NAMALWA (cell line): ENCODE measurements at places on chromosomes 11 and 22.

DNA sequence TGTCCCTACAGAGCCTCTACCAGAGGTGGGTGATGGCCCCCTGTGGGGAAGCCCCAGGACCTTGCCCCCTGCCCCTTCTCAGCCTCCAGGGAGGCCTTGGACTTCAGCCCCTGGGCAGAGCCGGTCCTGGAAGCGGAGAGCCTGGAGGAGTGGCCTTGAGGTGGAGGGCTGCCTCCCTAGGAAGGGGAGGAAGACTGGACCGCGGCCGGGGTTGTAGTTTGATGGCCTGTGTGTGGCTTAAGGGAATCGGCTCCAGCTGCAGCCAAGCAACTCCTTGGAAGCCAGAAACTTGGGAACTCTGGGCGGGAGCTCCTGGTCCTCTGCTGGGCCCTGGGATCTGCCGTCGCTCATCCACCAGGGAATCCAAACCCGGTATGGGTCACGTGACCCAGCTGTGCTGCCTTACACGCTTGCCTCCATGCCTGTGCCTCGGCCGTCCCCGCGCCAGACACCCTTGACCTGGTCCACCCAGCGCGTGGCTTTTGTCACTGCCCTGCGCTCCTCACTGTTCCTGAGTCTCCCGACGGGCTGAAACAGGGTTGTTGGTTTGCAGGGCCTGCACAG is 23.5 kb upstream of the ARHGAP8 start:
- no peak for DNase-seq

- DNase-seq = peak; percentile 67
Measured at GRCh38 chr22:38316364-38317121, 690 bp downstream of the CSNK1E start.

DNA sequence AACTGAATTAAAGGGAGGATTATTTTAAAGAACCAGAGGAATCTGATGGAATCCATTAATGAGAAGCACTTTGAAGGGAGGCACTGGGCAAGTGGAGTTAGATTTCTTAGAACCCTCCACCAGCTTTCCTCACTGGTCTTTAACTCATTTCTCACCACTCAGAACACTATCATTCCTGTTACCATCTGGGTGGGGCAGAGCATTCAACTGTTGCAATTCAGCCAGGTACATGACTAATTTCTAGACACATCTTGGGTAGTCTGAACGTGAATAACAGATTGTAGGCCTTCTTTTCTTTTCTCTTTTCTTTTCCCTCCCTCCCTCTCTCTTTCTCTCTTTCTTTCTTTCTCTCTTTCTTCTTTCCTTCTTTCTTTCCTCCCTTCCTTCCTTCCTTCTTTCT is 15.5 kb upstream of the MMP1 start:
- DNase-seq = no peak

DNA sequence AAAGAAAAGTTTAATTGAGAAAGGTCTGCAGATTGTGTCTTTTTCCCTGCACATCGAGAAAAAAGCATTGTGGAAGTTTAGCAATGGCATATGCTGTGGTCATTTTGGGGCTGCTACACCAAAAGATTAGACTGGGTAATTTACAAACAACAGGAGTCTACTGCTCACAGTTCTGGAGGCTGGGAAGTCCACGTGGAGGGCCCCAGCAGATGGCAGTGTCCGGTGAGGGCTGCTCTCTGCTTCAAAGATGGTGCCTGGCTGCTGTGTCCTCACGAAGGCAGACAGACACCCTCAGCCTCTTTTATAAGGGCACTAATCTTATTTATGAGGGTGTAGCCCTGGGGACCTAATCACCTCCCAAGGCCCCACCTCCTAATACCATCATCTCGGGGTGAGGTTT is 21.1 kb downstream of the PHF21B start:
- no peak for DNase-seq

GRCh38 chr11:3197044-3197695 is 21.4 kb downstream of the MRGPRG start:
- DNase-seq = no peak

DNA sequence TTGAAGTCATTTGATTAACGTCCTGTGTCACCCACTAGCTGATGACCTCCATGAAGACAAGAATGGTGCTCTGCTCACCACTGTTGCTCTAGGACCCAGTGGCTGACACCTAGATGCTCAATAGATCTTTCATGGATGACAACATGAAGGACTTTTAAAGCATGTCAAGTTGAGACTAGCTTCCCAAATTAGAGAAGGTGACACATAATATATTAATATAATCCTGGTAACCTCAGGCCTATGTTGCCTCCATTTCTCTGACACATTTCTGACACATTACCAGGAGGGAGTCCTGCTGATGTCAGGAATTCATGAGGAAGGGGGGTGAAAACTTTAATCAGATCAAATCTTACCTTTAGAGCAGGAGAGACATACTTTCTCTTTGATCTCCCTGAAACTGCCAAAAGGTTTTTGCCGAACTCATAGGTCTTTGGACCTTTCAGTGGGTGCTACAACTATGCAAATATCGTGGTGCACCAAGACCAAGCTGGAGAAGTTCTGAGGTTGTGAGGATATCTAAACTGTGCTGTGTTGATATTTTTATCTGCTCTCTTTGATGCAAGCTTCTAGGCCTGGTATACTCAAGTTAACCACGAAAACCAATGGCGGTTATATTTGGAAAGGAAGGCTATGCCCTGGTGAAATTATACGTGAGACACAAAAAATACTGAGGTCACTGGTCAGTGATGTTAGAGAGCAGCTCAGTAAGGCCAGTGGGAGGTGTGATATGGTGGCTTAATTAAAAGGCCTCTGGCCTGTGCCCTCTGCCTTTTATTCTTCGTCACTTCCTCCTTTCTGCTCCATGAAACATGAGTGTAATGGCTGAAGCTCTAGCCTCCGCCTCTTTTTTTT is 13.2 kb upstream of the AMPD3 start:
- DNase-seq = peak; percentile 67

DNA sequence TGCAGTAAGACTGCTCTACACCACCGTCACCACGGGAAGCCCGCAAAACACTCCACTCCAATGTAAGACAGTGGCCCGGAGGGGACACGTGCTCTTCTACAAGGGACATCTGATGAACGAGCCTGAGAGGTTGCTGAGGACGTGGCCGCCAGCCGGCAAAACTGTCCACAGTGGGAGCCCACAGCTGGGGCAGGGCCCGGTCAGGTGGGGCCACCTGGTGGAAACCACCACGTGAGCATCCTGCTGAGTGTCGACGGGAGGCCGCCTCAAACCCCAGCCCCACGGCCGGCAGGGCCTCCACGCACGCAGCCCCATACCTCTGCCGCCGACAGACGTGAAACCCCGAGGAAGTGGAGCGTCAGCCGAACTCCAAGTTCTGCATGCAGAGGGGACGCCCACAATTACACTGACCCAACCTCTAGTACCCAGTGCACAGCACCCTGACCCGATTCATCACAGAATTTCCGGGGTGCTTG is 42.6 kb downstream of the BRD1 start:
- DNase-seq = no peak

- DNase-seq = no peak
Measured at GRCh38 chr11:68574308-68574707, 110.0 kb upstream of the GAL start.

DNA sequence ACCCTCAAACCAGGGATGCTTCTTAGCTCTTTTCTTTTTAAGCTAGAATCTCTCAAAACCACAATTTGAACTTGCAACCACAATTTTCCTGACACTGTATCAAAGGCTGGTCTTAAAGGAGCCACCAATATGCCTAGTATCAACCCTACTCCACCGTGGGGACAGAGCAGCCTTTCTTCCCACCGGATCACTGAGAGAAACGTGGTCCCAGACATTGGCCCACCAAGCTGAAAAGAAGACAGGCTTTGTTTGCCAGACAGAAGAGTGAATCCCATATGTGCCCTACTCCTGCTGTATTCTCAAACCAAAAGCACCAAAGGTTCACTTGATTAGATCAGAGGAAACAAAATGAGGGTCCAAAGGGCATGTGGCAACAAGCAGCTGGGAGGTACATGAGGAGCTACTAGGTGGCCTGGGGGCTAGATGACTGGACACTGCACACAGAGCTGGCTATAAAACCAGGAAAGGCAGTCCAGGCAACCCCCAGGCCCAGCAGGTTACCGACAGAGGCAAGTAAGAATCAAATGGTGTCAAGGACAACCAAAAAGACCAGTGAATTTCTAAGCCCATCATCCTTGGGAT is 3.6 kb upstream of the VWCE start:
- no peak for DNase-seq

DNA sequence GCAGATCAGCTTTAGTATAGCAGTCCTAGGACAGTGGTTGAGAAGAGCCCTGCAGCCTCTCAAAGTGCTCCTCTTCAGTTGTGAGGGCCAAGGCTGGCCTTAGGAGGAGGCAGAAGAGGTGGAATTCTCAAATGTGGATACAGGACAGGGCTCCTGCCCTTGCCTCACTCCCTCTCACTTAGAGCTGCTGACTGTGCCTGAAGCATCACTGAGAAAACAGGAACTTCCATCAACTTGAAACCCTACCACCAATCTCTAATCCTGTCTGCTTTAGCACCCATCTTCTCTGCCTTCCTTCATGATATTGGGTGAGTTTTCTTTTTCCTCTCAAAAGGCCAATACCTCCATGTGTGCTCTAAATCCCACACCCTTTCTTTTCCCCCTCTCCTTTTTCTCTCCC is 14.4 kb upstream of the UCP3 start:
- DNase-seq = no peak

GRCh38 chr22:25735650-25736049 is 6.3 kb upstream of the MYO18B start:
- no peak for DNase-seq

DNA sequence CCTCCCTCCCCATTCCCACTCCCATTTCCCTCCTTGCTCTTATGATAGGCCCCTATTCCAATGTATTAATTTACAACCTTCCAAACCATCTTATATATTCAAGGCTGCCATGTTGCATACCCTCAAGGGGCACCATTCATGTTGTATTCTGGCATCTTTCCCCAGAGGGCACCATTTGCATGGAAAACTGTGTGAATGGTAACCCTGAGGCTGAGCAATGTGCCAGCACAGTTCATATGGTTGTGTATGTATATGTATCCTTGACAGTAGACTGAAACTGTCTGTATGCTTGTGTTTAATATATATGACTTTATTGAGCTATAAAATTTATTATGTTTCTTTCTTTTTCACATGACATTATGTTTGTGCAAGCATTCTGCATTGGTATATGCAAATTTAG is 7.3 kb downstream of the RASSF10 start:
- DNase-seq = no peak

- no peak for DNase-seq
Measured at GRCh38 chr11:46256540-46257001, 20.9 kb upstream of the CREB3L1 start.

DNA sequence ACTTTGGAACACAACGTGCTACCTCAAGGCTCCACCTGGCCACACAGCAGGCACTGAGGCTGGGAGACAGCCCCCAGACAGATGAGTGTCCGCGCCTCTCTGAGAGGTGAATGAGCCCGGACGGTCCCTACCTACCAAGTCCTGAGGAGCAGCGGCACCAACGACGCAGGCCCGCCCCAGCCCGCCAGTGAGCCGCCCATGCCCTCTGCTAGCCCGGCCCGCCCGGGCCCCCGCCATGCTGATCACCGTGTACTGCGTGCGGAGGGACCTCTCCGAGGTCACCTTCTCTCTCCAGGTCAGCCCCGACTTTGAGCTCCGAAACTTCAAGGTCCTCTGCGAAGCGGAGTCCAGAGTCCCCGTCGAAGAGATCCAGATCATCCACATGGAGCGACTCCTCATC is at the start of gene DDI1:
DDI1 (plus strand) TSS at position 53 of the 400 bp plus-strand sequence; CDS start at position 236, 183 bp downstream.
- no peak for DNase-seq

DNA sequence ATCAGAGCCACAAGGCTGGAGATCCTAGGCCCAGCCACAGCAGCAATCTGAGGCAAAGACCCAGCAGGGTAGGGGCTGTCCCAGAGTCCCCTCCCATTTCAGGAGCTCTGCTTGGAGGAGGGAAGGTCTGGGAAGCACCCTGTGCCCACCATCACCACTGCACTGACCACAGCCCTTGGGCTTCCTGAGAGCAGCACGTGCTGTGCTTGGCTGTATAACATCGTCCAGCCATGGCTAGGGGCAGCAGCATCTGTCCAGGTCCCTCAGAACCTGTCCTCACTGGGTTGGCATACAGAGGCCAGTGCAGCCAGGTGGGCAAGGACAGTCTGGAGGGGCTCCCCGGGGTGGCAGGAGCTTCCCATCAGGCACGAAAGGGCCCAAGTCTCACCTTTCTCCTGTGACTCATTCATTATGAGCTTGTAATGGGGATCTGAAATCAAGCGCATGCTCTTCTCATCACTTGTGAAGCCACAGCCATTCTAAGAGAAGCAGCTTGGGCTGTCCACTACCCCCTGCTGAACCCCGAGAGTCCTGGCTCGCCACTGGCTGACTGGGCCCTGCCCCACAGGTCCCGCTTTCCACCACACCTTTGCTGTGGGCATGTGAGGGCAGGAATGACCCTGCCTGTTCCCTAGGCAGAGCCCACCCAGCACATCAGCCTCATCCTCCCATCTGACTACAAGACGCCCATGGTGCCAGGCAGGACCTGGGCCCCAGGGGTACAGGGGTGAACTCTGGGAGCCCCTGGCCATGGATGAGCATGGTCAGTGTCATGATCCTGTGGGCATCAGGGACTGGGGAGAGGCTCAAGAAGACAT is 83.3 kb downstream of the MED15 start:
- no peak for DNase-seq

DNA sequence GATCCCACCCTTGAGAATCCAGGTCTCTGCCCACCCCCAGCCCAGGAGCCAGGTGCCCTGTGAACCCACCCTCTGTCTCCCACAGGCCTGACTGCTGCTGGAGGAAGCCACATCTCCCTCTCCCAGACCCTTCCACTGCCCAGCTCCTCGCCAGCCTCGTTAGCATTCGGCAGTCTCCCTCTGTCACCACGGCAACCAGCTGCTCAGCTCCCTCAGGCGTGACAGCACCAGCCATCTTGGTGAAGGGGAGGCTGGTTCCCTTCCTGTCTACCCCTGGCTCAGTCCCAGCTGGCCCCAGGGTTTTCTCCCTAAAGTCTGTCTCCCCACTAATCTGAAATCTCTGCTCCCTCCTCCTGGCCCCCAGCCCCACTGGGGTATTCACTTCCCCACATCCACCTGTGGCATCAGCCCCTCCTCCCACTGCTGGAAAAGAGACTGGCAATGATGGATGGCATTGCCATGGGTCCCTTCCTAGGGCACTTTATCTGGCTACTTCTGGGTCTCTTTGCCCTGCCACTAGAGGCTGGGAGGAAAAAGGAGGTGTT is 28.1 kb downstream of the NRXN2 start:
- peak; percentile 78 for DNase-seq

- DNase-seq = no peak
Measured at GRCh38 chr11:7186190-7186589, 65.5 kb upstream of the SYT9 start.

GRCh38 chr22:36776722-36777121 is 803 bp upstream of the IFT27 start:
- no peak for DNase-seq

- DNase-seq = no peak
Measured at GRCh38 chr11:15927196-15927863, 429.0 kb downstream of the SOX6 start.

DNA sequence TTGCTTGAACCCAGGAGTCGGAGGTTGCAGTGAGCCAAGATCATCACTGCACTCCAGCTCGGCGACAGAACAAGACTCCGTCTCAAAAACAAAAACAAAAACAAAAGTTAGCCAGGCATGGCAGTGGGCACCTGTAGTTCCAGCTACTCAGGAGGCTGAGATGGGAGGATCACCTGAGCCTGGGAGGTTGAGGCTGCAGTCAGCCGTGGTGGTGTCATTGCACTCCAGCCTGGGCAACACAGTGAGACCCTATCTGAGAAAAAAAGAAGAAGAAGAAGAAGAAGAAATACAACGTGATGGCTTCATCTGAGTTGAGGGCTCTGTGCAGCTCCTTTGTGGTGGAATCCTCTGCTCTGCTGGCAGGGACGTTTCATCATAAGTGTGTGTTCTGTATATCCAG is 10.0 kb upstream of the TNNT3 start:
- DNase-seq = no peak
